ENCODE measurements at places on chromosomes 5 and 9. TPM values are rescaled to one million over a fixed set of nuclear protein-coding genes. Genes with fewer than 3 reads are reported as not detected.

FBP1 gene
- total RNA-seq = not detected

INSL6 gene
- total RNA-seq = not detected

PKD2L2 gene
- not detected for total RNA-seq

GAPT gene
- total RNA-seq = not detected

ADAMTS16 gene
- total RNA-seq = 0.17 TPM

SUSD3 gene
- total RNA-seq = 1.3 TPM

TAF11L5 gene
- total RNA-seq = not detected

SPATA31C1 gene
- total RNA-seq = not detected

STKLD1 gene
- total RNA-seq = 1.2 TPM

PTGES gene
- total RNA-seq = 84.5 TPM

ECSCR gene
- total RNA-seq = 0.33 TPM

NKD2 gene
- 4.6 TPM for total RNA-seq

CBY3 gene
- total RNA-seq = not detected

MYOZ3 gene
- total RNA-seq = 1.5 TPM

TNC gene
- 85.3 TPM for total RNA-seq

NNT gene
- total RNA-seq = 96.8 TPM

CCDC192 gene
- not detected for total RNA-seq

GABRG2 gene
- not detected for total RNA-seq

THOC3 gene
- total RNA-seq = 40.5 TPM

KLHL9 gene
- 48.1 TPM for total RNA-seq

GDF9 gene
- total RNA-seq = 0.15 TPM

MCC gene
- total RNA-seq = 33.5 TPM

PPP2R2B gene
- 0.17 TPM for total RNA-seq

SLC25A48 gene
- not detected for total RNA-seq

FKTN gene
- 53.1 TPM for total RNA-seq

CD274 gene
- total RNA-seq = 3.3 TPM

LHX6 gene
- not detected for total RNA-seq

PCDHGB3 gene
- 7.1 TPM for total RNA-seq

NUTM2F gene
- total RNA-seq = not detected

CTXN3 gene
- total RNA-seq = not detected

ZFP2 gene
- 1.8 TPM for total RNA-seq

PLPP7 gene
- total RNA-seq = 9.3 TPM

PCDHB13 gene
- total RNA-seq = under 0.01 TPM

ORM2 gene
- total RNA-seq = not detected

SLC23A1 gene
- total RNA-seq = not detected

C5orf24 gene
- total RNA-seq = 31.4 TPM

ELOVL7 gene
- total RNA-seq = 0.33 TPM

ESM1 gene
- total RNA-seq = 3.3 TPM

ZNF608 gene
- total RNA-seq = 13.4 TPM

C1QTNF3 gene
- 0.99 TPM for total RNA-seq

GDA gene
- not detected for total RNA-seq

SCGB3A2 gene
- not detected for total RNA-seq

SLCO6A1 gene
- total RNA-seq = not detected

TESK1 gene
- 7.3 TPM for total RNA-seq

CCDC180 gene
- total RNA-seq = 5.5 TPM

MLANA gene
- total RNA-seq = not detected

WNT8A gene
- total RNA-seq = not detected

PCDHGB6 gene
- total RNA-seq = 5.1 TPM

UHRF2 gene
- total RNA-seq = 66.8 TPM

FGFR4 gene
- total RNA-seq = 20.1 TPM

CXCL14 gene
- total RNA-seq = not detected

LRRTM2 gene
- total RNA-seq = 2.6 TPM

MARVELD2 gene
- 0.17 TPM for total RNA-seq

BASP1 gene
- total RNA-seq = 163 TPM

GRXCR2 gene
- not detected for total RNA-seq

OBP2B gene
- total RNA-seq = not detected

Data from smooth muscle cell of trachea (primary cell).